ENCODE measurements at places on chromosomes 6 and 20.

GRCh38 chr6:133648581-133648980 lies 240.3 kb upstream of the TCF21 start:
- no peak for DNase-seq

- no peak for DNase-seq
Observed at GRCh38 chr6:1986454-1987243, 258.8 kb downstream of the GMDS start.

GRCh38 chr6:140855520-140855919 lies 1277.2 kb upstream of the GJE1 start:
- DNase-seq = no peak

GRCh38 chr6:57256541-57256940 lies 34.4 kb upstream of the RAB23 start:
- DNase-seq = no peak
